ENCODE measurements at places on chromosomes 1 and 21.

DNA sequence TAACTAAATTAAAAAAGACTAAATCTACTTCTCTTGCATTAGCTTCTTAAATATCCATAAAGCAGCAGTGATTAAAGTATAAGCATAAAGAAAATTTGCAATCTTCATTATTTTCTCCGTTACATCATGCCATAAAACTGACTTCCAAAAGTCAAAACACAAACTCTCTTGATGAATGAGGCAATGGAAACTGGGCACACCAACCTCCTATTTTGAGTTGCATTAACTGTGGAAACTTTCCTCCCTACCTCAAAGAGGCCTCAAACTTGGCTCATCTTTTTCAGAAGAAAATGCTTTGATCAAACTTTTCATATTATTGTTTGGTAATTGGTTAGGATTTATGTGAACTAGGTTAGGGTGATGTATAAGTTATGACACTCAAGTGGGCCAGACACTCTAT is 4.1 kb upstream of the BTG3 start:
- DNase-seq: no peak

- DNase-seq: no peak
These were observed 31.0 kb downstream of the UBE2T start for GRCh38 chr1:202310746-202311145.

DNA sequence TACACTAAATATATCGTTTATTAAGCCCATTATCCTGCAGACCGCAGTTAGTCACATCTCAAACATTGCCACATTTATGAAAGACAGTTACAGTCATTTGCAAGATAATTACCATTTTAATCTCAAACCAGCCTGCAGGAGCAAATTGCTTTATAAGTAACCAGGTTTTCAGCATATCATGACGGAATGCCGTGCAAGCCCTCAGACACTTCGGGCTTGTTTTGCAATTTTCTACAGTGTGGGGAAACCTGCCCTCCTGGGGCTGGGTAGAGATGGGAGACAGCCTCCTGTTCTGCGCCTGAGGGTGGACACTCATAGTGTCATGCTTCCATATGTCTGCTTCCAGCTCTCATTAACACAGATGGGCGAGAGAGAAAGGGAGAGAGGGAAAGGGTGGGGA is 563.9 kb downstream of the NPHP4 start:
- no peak for DNase-seq

DNA sequence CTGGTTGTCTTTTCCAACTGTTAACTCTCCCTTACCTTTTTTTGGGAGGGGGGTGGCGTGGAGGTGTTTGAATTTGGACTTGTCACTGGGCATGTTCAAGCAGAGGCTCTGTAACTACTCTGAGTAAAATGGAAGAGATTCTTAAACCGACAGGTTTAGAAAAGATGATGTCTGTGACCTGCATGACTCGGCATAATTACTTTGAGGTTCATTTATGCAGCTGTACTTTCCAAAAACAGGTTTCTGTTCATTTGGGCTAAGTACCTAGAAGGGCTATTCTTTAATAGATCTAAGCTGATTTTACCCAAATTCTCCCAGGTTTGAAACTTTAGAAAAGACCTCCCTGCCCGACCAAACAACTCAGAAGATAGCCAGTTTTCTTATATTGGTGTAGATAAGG is 80.3 kb downstream of the SLC35A3 start:
- no peak for DNase-seq

DNA sequence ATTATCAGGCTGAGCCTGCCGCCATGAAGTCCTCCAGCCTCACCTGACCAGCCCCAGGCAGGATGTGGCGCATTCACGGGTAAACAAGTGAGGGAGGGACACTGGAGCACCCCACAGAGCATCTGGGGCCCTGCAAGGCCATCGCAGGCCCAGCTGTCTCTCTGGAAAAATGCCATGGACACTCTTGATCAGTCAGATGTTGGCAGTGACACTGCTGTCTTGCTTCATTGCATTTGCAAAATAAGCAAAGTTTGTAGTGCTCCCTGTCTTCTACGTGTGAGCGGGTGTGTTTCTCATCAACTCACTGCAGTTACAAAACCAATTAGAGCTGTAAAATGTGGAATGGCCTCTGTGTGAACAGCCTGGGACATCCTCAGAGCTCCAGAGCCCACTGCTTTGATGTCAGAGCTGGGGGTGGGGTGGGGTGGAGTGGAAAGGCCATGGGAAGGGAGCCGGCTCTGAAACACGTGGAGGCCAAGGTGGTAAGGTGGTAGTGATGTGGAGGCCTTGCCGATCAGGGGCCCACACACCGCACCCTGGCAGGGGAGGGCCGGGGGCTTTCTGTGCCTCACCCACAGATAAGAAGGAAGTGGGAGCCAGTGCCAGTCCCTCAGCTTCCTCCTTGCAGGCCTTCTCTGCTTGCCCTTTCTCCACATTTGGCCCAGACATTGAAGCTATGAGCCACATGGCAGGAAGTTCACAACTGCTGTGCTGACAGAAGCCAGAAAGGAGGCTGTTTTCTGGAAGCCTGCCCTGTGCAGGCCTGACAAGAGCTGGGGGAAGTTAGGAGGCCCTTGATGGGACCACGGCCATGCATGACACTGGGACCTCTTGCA is 254.9 kb downstream of the RHOU start:
- DNase-seq: no peak

- DNase-seq: no peak
These were observed 60.1 kb downstream of the HNRNPR start for GRCh38 chr1:23283667-23284602.

Data from NCI-H2227 treated with DMSO at 0.1 percent for 48 hours (cell line).